Gastroesophageal sphincter (tissue), 4 donors: ENCODE measurements at places on chromosomes 7 and 10.

GRCh38 chr7:150939052-150939451 lies 39.1 kb downstream of the KCNH2 start:
- ATAC-seq: no peak

DNA sequence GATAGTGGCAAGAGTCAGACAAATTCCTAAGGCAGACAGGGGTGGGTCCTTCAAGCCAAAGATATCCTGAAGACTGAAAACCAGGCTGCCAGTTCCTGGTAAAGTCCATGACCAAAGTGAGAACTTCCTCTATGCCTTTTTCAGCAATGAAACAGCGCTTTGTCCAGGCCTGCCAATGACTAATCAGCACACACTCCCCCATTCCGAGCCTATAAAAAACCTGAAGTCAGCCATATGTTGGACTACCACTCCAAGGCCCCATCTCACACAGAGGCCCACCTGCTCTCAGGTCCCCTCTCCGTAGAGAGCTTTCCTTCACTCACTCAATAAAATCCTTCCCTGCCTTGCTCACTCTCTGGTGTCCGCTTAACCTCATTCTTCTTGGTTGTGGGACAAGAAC lies 402.2 kb downstream of the ANKRD7 start:
- no peak for ATAC-seq

DNA sequence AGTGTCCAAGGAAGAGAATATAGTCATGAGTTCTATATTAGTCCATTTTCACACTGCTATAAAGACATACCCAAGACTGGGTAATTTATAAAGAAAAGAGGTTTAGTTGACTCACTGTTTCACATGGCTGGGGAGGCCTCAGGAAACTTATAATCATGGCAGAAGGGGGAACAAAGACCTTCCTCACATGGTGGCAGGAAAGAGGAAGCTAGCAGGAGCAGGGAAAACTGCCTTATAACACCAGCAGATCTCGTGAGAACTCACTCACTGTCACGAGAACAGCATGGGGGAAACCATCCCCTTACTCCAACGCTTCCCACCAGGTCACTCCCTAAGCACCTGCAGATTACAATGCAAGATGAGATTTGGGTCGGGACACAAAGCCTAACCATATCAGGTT lies 139.0 kb upstream of the ZNF438 start:
- ATAC-seq: no peak

DNA sequence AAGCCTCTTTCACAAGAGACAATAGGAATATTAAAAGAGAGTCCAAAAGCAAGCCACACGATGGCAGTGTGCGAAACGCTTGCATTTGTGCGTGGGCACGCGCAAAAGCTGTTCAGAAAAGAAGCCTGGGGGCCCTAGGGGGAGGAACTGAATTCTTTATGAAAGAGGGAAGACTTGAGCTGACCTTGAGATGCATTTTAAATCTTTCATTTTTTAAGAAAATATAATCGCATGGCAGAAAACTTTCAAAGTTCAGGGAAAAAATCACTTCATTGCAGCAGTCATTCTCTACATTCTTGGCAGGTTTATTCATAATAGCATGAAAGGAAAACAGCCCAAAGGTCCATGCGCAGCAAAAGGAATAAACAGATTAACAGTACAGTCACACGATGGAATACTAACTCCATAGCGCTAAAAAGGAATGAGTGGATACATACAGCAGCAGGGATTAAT lies 206.5 kb upstream of the PRKCQ start:
- no peak for ATAC-seq

GRCh38 chr10:27399871-27400270 lies 104.2 kb upstream of the RAB18 start:
- ATAC-seq: no peak

- ATAC-seq: no peak
Measured at GRCh38 chr7:150879345-150879744, 27.0 kb downstream of the AOC1 start.

GRCh38 chr7:106813705-106814305 lies 51.3 kb upstream of the PIK3CG start:
- no peak for ATAC-seq

DNA sequence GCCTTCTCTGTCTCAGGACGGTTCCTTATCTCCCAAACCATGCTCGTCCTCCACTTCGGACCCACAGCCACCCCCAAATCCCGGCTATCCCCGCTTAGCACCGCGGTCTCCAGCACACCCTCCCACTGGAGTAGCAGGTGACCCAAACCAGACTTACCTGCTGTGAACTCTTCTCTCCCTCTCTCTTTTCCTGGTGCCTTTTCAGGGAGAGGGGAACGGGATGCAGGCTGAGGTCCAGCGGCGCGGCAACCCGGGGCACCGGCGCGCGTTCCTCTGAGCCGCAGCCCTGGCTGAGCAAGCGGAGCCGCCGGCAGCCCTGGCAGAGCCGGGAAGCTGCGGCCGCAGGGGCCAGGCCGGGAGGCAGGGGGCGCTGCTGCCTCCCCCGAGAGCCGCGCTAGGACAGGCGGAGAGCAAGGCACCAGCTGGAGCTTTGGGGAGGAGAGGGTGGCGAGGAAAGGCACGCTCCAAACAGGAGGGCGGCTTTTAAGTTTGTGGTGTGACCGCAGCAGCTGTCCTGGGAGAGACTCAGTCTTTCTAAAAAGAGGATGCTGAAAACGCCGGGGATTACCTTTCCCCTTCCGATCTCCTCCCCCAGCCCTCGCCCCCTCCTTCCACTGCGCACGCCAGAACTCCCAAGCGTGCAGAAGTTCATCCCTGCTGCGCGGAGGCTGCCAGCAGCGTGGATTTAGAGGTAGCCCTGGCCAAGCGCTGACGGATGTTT lies at the start of gene SEMA3D:
TSS of gene SEMA3D (minus strand) at position 536 of the 721 bp plus-strand sequence. CDS start 65,165 bp downstream, outside the sequence.
- peak; percentile 91 for ATAC-seq

DNA sequence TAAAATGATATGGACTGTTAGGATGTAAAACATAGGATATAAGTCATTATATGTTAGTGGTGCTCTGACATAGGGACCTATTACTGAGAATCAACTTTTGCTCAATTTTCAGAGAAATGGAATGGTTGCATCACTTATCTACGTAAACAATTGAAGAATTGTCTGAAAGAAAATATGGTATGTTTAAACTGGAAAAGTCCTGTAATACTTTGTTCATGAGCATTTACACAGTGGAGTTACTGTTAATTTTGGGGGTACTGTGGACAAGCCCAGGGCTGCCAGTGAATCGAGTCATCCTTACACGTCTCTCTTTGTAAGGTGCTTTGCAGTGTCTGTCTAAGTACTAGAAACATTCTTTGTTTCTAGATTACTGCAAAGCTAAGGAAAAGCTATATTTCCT lies 152.0 kb downstream of the ZNF22 start:
- no peak for ATAC-seq

DNA sequence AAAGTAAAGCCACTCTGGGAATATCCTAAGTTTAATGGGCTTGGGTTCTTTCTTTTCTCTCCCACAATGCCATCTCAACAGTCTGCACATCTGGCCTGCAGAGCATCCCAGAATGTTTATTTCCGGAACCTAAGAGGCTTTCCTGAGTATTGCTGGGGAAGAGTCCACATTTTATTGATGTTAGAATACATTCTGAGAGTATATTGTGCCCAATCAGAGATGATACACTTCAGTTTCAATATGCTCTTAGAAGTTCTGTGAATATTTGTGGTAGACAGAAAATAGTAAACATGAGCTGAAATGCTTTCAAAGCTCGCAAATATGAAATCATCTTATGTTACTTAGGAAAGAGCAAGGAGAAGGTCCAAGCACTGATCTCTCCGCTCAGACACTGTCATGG lies 200.6 kb downstream of the TWIST1 start:
- no peak for ATAC-seq

- no peak for ATAC-seq
Measured at GRCh38 chr7:44466300-44467216, 23.9 kb downstream of the NUDCD3 start.

GRCh38 chr7:77368974-77369373 lies 47.2 kb downstream of the GSAP start:
- ATAC-seq: no peak

- ATAC-seq: no peak
Measured at GRCh38 chr10:63283093-63283492, 150.0 kb downstream of the NRBF2 start.

DNA sequence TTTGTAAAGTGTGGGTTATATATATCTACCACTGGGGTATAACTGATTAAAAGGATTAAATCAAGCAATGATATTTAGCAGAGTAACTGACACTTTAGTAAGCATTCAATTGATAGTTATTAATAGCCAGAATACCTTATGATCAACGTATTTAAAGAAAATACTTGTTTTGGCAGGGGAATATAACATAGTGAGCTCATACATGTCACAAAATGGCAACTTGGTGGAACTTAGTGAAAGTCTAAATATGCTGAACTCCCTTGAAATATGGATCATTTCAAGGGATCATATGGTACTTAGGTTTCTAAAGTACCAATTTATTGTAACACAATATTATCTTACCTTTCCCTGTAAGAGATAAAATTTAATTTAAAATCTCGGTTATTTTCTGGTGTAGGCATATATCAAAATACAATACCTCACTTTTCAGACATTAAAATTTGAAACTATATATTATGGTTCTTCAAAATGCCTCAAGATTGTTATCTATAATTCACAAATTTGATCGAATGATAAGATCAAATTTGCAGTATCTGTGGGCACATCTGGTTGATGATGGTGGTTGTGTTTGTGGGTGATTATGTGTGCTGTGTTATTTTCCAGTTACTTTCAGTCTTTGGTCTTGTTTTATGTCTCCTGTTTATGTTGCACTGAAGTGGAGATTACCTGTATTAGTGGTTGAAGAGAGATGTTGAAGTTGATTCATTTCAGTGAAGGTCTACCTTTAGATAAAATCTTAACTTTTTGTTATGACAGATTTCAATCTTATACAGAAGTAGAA lies 5.2 kb downstream of the ARL4A start:
- ATAC-seq: no peak

- ATAC-seq: no peak
Measured at GRCh38 chr7:140312141-140312846, 86.0 kb downstream of the SLC37A3 start.

DNA sequence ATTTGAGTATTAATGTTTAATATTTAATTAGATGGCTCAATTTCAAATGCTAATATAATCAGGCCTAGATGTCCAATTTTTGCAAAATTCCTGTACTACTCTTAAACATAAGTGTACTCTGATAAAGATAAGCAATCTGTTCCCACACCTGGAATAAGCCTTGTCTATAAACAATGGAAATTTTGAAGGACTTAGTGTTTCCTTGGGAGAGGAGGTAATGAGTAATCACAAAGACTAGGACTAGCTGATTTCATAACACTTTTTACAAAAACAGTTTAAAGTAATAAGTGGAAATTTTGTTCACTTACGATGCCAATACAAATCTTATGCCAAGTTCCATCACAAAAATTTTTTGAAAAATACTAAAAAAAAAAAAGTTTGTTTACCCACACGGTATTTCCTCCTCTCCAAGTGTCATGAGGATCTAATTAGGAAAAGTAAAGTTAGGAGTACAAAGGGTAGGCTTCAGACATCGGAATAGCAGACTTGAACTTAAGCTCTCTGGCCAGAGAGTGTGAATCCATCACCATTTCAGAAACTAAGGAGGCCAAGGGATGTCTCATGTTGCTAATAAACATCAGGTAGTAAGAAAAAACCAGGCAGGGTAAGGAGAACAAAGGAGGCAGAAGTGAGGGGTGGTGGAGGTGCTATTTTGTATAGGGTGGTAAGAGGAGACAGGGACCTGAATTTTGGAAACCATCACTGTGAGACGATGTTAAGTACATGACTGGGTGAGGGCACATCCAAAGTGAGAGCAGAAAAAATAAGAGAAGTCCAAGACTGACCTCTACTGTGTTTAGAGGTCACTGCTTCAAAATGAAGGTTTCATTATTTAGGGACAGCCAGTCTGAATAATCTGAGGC lies 61.3 kb downstream of the RAPGEF5 start:
- peak; percentile 71 for ATAC-seq

GRCh38 chr10:106930751-106931150 lies 233.8 kb downstream of the SORCS1 start:
- ATAC-seq: no peak

- no peak for ATAC-seq
Measured at GRCh38 chr7:46356371-46356770, 435.3 kb upstream of the IGFBP3 start.

DNA sequence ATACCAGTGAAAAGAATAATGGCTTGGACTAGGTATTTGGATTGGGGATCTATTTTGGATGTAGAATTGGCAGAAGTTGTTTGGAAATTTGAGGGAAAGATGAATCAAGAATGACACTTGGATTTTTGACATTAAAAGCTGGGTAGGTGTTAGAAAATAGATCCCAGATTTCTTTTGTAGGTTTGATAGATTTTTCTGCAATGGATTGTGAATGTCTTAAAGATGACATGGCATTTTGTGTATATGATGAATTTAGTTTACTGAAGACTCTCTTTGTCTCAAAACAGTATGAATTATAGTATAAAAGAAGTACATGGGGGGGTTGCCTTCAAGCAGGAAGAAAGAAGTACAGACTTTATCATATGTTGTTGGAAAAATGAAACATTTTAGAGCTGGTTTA lies 75.8 kb downstream of the MPLKIP start:
- ATAC-seq: no peak

DNA sequence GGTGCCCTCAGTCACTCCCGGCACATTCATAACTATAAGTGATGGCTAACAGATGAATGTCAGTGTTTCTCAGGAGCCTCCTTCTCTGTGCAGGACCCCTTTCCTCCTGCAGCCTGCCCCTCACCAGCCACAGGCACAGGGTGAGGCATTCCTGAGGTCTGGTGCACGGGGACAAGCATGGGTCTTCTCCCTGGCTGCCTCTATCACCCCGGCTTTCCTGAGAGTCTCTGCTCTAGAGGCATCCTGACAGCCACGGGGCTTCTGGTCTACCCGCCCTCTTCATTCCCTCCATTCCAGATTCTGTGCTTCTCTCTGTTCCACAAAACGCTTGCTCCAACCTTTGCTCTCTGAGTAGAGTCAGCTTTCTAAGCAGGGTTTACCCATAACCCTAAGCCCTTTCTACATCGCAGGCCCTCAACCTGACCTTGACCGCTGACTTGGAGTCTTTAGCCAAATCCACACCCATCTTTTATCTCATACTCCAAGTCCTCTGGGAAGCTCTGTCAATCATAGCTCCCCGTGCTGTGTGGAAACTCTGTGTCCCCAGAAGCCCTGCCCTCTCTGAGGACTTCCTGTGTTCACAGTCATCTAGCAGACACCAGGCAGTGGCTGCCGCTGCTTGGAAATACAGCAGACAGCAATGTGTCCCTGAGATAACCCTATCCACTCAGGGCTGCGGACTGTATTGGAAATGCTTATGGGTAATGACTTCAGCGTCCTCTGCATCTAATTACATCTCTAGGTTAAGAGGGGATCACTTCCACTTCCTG lies 159.0 kb downstream of the SFMBT2 start:
- no peak for ATAC-seq

DNA sequence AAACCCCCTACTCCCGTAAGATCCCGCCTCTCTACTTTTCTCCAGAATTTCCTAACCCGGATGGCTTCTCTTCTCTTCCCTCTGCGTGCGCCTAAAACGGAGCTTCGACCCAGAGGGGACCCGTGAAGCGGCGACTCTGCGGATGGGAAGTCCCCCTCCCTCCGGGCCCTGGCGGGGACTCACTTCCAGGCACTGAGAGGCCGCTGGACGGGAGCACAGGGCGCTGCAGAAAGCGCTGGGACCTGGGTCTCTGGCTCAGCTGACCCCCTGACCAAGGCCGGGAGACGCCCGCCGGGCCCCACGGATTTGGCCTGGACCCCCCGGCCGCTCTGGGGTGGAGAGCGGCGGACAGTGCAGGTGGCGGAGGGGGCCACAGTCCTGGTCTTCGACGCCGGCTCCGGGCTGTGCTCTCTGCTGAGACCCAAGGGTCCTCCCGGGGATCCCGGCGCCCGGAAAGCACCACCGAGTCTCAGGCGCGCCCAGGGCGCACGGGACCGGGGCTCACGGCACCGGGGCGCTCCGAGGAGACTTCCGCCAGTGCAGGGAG lies 688 bp upstream of the FOXL3 start:
- no peak for ATAC-seq

- ATAC-seq: no peak
Measured at GRCh38 chr7:43650457-43651052, 67.6 kb downstream of the STK17A start.
